ENCODE measurements at places on chromosomes 1 and 21.

DNA sequence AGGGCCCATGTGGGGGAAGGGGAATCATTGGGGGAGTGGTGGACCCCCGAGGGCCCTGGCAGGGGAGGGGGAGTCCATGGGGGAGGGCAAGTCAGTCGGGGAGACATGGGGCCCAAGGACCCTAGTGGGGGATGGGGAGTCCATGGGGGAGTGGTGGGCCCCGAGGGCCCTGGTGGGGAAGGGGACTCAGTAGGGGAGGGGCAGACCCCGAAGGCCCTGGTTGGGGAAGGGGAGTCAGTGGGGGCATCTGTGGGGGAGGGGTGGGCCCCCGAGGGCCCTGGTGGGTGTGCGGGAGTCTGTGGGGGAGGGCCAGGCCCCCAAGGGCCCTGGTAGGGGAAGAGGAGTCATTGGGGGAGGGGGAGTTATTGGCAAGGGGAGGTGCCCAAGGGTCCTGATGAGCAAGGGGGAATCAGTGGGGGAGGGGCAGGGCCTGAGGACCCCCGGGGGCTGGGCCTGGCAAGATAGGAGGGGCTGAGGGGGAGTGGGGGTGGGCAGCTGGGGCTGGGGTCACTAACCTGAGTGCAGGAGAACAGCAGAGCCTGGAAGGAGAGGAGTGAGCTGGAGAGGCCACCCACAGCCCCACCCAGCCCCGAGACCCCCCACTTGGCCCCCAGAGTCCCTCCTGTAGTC, 2.1 kb downstream of the MXRA8 start:
- no peak for DNase-seq

DNA sequence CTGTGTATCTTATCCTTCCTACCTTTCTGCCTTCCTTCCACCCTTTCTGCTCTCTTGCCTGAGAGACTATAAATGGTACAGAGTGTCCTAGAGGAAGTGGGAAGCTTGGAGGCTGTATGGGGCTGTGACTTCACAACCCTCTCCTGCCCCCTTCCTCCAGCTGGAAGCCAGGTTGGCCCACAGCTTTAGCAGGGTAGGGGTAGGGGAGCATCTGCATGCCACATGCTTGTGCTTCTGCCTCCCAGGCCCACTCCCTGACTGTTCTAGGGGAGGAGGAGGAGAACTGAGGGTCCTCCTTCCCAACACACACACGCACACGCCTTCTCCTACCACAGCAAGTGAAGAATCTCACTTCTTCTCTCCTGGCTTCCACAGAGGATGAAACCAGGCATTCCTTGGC, 3.9 kb upstream of the SLC27A3 start:
- no peak for DNase-seq

DNA sequence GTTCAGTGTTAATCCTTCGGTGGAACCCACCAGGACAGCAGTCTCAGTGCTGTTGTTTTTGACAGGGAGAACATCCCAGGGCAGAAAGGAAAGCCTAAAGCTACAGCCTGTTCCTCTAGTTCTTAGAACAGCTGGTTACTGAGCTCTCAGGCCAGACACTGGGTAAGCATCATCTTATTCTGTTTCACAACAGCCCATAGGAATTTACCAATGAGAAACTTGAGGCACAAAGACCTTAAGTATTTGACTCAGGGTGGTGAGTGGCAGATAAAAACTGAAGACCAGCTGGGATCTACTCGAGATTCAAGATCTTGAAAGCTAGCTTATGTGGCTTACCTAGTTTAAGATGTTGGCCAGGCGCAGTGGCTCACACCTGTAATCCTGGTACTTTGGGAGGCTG, 9.4 kb upstream of the NEK2 start:
- no peak for DNase-seq

GRCh38 chr21:38386967-38387366, 111.3 kb downstream of the ERG start:
- no peak for DNase-seq

DNA sequence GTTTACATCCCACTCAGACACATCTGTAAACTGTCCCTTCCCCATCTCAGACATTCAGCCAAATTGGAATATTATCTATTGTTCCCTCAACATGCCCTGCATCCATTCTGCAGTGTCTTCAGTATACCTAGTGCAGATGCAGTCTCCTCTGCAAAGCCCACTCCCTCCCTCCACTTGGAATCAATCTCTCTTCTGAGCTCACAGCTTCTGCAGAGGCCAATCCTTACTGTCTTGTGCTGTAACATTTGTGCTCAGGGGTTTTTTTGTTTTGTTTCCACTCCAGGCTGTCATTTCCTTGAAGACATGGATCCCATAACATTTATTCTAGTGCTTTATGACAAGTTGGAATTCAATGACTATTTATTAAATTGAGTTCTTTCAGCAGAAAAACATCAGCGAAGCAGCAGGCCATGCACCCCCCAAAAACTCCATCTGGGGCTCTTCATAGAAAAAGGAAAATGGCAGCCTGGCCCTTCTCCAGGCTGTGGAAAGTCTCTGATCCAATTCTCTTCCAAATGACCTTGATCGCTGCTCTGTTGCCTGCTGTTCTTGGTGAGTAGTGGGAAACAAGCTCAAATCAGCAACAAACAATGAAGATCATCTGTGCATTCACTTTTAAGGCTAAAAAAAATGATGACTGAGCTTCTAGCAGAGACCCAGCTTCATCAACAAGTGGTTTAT, 8.7 kb downstream of the C4BPA start:
- DNase-seq, result no peak

- no peak for DNase-seq
These were observed 45.4 kb downstream of the CD247 start for GRCh38 chr1:167472752-167473521.

DNA sequence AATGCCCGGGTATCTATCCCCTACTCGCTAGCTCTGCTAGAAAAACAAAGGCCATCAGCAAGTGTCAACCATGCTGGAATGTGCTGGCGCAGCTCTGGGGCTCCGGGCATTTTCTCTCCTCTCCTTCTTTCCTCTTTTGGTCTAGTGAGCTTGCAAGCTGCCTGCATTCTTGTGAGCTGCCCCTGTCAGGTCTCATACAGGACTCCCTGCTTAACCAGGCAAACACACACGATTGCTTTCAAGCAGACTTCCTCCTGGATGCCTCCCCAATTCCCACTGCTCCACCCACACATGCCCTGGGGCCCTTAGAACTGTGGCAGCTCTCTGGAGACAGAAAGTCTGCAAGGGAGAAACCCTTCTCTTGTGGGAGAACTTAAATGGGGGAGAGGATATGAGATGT, 35.7 kb upstream of the SUCO start:
- DNase-seq, result no peak

All from activated CD8-positive, alpha-beta memory T cell treated with anti-CD3 and anti-CD28 coated beads for 1 hour (primary cell).